Endodermal cell (in vitro differentiated cells): ENCODE measurements at places on chromosomes 7 and 10. TPM values are rescaled to one million over a fixed set of nuclear protein-coding genes. Genes with fewer than 3 reads are reported as not detected.

LBX1 gene
- not detected in 3 replicates for total RNA-seq

DNA sequence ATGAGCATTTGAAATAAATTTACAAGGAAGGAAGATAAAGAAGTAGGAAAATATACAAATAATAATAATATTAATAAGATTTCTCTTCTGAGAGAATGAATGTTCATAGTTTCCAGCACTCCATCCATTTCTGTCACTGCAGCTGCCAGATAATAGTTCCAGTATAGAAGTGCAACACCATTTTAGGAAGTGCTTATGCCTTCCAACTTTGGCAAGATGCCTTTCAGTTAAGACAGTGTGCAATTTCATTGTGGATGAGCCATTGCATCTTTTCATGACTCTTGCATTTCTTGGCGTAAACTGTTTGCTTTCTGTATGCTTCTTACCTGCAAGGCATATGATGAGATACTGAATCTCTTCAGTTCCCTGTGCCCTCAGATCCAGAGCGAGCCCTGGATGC is 185.0 kb downstream of the PDE1C start:
- no peak overlapping the region for H3K4me3 ChIP-seq
- H3K27me3 ChIP-seq, result no peaks in the 10 kb centered on the region
- no peak for DNase-seq

GRCh38 chr7:12031638-12032037 is 179.5 kb upstream of the TMEM106B start:
- no peaks in the 10 kb centered on the region for H3K36me3 ChIP-seq
- H3K4me3 ChIP-seq, result no peak overlapping the region
- H3K27ac ChIP-seq, result no peak overlapping the region

- no peak overlapping the region for H3K27ac ChIP-seq
- peaks cover 9% of the 10 kb centered on the region for H3K4me1 ChIP-seq
- H3K27me3 ChIP-seq, result no peaks in the 10 kb centered on the region
- no peak overlapping the region for H3K4me3 ChIP-seq
- H3K36me3 ChIP-seq, result peaks cover 8% of the 10 kb centered on the region
- no peak for DNase-seq
Observed at GRCh38 chr10:93476756-93477155, 5.4 kb downstream of the MYOF start.

GRCh38 chr7:26891400-26892350 is 27.3 kb upstream of the SKAP2 start:
- no peak for DNase-seq
- H3K36me3 ChIP-seq, result no peaks in the 10 kb centered on the region
- no peak overlapping the region for H3K4me3 ChIP-seq
- H3K27ac ChIP-seq, result no peak overlapping the region

GRCh38 chr10:53990799-53991238 is 810.2 kb downstream of the PCDH15 start:
- no peak overlapping the region for H3K27ac ChIP-seq
- H3K36me3 ChIP-seq, result no peaks in the 10 kb centered on the region
- no peak for DNase-seq
- H3K4me3 ChIP-seq, result no peak overlapping the region
